Left kidney (tissue), 8 donors: ENCODE measurements at places on chromosomes 1 and 21. TPM values are rescaled to one million over a fixed set of nuclear protein-coding genes. Genes with fewer than 3 reads are reported as not detected.

GRCh38 chr1:217911908-217912307, 280.8 kb downstream of the SPATA17 start:
- no peak for DNase-seq

The UCHL5 gene
- polyA plus RNA-seq, result 56.9 TPM

The EPHB2 gene
- polyA plus RNA-seq, result 11.5 TPM

DNA sequence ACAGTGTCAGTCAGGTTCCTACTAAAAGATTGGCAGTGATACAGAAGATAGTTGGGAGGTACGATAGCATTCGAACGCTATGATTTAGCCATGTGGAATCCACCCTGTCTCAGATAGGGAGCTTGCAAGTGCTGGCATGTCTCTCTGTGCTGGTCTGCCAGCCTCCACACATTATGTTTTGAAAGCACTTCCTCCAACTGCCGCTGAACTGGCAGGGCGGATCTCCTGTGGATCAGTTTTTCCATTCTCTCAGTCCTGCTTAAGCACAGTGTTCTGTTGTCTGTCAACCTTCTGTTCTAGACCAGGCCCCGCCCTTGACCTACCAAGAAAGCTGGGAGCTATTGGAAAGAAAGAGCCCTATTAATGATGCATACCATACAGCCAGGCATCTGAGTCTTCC, 65.5 kb upstream of the PALMD start:
- no peak for DNase-seq

GRCh38 chr1:237033061-237033460, 8.9 kb upstream of the RYR2 start:
- no peak for DNase-seq

DNA sequence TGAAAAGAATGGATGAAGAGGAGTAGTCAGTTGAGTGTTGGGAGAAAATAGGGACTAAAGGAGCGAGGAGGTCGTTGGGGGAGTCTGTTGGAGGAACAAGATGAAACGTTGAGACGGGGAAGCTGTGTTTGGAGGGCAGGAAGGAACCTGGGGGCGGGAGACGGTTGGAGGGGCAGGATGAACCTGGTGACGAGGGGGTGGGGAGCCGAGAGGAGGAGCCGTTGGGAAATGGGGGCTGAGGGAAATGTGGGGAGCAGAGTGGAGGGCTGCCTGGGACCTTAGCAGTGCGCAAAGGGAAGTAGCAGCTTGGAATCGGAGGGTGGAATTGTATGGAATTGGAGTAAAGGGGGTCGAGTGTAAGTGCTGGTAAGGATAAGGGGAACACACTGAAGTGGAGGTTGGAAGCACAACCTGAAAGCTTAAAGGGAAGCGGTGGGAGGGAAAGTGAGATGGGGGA, 630 bp downstream of the MTF2 start:
- no peak for DNase-seq

The MRPL20 gene
- 111 TPM for polyA plus RNA-seq

The NHLH1 gene
- 0.22 TPM for polyA plus RNA-seq

DNA sequence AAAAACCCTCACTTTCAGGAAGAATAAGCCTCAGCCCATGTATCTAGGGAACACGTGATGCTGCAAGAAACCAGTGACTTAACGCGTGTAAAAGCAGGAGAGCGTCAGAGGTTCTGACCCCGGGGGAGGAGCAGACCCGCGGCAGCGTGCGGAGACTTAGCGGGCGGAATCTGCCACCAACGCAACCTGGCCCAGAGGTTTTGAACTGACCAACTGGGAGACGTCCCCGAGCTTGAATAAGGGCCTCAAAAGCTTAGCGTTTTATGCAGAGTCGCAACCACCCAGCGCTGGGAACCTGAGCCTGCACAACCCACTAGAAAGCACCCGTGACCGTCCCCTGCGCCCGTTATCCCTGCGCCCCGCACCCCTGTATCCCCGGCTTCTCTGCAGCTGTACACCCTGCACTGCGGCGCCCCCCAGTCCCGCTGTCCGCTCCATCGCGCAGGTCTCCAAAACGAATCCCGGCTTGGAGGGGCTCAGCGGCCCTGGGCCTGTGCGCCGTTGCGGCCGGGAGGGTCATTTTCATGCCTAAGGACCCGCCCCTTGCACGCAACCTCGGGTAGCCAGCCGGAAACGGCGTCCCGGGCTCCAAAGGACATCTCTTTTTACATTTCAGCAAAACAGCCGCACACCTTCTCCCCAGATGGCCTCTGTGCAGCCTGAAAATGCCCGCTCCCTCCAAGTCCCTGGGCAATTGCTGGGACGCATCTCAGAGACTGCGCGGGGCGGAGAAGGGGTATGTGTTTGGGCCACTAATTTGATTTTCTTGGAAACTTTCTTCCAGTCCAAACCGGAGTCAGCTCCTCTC, 29.4 kb upstream of the TRIM17 start:
- no peak for DNase-seq

DNA sequence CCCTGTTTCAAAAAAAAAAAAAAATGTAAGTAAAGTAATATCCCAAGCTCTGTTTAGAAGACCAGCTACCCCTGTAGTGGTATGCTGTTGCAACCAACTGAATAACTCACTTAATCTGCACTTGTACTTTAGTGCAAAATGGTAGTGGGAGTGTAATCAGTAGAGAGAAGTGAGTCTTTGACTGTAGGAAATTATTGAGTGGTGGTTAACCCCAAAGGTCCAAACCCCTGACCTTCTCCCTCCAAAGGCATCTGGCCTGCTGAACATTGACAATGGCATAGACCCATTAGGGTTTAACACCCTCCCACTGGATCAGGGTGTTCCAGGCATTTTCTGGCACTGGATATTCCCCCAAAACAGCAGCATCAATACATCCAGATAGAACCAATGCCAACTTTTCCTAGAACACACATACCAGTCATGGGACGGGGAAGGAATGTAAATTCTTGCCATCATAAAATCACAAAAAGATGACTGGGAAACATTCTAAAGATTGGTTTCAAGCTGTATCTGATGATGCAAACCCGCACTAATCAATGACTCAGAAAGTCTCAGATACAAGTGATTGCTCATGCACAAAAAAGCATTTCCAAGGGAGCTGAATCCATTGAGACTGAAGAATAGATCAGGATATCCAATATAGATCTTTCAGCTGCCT, 110.3 kb downstream of the MRPL39 start:
- DNase-seq, result no peak

- no peak for DNase-seq
Observed at GRCh38 chr1:160404094-160404493, 3.7 kb downstream of the VANGL2 start.

DNA sequence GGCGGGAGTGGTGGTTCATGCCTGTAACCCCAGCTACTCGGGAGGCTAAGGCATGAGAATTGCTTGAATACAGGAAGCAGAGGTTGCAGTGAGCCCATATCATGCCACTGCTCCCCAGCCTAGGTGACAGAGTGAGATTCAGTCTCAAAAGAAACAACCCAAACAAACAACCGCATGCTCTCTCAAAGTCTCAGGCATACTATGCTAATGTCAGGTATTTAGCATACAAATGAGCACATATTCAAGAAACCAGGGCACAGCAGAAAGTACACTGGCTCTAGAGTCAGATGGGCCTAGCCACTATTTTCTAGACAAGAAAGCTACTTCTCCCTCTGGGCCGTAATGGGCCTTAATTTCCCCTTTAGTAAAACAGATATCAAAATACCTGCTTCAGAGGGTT, 55.0 kb downstream of the ELAVL4 start:
- DNase-seq, result no peak

- no peak for DNase-seq
Observed at GRCh38 chr1:230792691-230793462, 45.7 kb downstream of the CAPN9 start.
